NCI-H446 treated with DMSO at 0.1 percent for 48 hours (cell line): ENCODE measurements at places on chromosomes 6 and 20.

DNA sequence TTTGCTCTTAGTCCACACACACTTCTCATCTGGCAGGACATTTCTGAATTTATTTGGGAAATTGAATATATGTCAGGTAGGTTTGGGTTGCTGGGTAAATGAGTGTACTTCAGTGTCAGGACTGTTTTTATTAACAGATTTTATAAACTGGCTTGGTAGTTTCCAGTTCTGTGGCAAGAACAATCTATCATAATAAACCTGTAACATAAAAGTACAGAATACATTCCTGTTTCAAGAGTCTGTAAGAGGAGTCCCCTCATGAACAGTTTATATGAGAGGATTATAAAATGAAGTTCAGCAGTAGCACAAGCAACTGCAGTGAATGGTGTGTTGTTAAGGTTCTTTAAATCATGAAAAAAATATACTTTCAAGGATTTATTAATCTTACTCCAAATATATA lies 81.8 kb downstream of the LAMA2 start:
- DNase-seq, result no peak

- DNase-seq, result no peak
Measured at GRCh38 chr6:90144396-90144795, 152.2 kb downstream of the BACH2 start.

GRCh38 chr6:45727819-45728449 lies 287.7 kb downstream of the CLIC5 start:
- no peak for DNase-seq

GRCh38 chr20:2285193-2285592 lies 10.6 kb upstream of the TGM3 start:
- DNase-seq, result no peak

DNA sequence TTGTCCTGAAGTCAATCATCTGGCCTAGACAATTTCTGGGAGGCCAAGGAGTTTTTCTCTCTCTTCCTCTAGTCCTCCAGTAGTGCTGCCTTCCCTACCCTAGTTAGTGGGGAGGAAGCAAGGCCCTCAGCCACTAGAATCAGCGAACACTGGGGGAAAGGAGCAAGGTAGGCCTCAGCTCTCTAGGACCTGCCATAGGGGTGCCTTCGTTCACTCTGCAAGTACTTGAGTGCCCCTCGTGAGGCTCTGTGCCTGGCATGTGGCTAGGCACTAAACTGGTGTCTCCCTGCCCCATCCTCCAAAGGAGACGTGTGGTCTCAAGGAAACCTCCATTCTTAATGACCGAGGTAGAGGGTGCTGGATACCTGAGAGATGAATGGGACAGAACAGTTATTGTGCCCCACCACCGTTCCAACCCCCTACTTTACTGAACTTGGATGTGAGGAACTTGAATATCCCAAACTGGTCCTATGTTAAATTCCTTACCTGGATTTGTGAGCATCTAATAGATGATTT lies 1.1 kb downstream of the DEF6 start:
- DNase-seq, result no peak

GRCh38 chr6:129966125-129966524 lies 52.3 kb upstream of the L3MBTL3 start:
- no peak for DNase-seq

- no peak for DNase-seq
Measured at GRCh38 chr20:3398681-3399252, 8.7 kb downstream of the DNAAF9 start.

- DNase-seq, result no peak
Measured at GRCh38 chr6:131876545-131876944, 68.7 kb downstream of the ENPP1 start.

GRCh38 chr6:38170666-38171355 lies 351.3 kb downstream of the ZFAND3 start:
- DNase-seq, result no peak

DNA sequence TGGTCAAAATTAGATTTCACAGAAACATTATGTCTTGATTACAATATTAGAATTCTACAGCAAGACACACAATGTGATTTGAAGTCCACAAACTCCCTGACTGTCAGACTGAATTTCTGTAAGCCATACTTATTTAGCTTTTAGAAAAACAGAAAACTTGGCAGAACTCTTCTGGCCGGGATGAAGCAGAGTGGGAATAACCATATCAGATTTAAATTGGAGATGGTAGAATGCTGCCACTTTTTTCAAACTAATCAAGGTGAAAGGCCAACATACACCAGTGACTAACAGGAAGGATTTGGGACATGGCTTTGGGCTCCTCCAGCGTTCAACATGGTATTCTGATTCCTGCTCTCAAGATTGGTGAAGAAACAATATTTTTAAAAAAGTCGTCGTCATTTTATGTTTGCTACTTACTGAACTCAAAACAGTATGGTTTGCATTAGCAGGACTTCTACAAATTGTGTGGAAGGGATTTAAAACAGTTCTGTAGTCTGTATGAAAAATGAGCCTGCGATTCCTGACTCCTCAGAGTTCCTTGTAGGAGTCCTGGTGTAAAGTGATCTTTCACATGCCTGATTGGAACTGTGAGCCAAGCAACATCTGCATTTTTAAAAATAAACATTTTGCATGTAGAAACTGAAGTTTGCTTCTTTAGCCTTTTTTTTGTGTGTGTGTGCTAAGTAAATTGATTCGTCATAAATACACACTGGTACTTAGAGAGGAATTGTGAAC lies 297.9 kb upstream of the SOX4 start:
- no peak for DNase-seq

DNA sequence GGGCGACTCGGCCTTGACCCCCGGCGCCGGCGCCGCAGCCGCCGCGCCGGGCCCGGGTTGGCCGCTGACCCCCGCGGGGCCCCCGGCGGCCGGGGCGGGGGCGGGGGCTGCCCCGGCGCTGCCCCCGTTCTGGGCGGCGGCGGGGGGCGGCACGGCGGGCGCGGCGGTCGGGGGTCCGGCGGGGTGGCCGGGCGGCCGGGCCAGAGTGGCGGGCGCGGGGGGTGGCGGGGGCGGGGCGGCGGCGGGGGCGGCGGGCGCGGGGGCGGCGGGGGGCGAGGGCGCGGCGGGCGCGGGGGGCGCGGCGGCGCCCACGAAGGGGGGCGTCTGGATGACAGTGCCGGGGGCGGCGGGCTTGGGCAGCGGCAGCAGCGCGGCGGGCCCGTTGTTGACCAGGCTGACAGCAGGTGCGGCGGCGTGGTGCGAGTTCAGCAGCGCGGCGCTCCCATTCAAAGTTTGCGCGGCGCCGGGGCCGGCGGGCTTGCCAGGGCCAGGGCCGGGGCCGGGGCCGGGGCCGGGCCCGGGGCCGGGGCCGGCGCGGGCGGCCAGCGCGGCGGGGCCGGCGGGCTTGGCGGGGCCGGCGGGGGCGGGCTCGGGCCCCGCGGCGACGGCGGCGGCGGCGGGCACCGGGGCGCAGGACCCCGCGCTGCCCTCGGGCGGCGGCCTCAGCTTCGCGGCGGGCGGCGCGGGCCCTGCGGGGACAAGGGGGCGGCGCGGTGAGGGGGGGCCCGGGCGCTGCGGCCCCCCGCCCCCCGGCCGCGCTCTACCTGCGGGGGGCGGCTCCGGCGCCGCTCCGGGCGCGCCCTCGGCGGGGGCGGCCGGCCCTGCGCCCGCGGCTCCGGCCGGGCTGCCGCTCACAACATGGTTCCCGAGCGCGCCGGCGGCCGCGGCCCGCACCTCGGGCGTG lies 659 bp downstream of the TAF4 start:
- no peak for DNase-seq

DNA sequence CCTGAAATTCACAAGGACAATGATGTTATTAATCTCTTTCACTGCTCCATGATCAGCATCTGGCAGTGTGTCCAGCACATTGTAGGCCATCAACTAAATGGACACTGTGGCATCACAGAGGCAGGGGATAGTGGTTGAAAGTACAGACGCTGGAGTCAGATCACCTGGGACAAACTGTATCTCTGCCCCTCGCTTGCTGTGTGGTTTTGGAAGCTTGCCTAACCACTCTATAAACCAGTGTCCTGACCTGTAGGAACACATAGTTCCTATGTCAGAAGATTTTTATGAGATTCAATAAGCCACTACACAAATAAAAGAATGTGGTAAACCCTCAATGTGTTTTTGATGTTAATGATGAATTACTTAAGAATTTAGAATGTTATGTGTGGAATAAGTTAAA lies 219.3 kb upstream of the RNF217 start:
- no peak for DNase-seq

- DNase-seq, result no peak
Measured at GRCh38 chr20:31841928-31842327, 3.5 kb downstream of the FOXS1 start.

DNA sequence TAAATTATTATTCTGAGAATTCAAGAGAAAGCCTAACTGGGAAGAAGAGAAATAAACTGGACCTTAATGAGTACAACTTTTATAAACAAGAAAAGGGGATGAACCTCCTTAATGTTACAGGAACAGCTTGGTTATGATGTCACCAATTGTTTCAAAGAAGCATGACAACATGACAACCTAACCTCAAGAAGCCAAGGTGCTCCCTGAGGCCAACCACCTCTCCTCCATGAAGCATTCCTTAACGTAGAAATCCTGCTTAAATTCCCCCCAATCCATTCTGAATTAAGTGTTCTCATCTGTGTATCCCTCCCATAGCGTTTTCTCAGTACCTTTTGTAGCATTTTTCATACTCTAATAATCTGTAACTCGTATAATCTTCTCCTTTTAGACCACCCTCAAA lies 1.7 kb downstream of the HBS1L start:
- no peak for DNase-seq

- DNase-seq, result no peak
Measured at GRCh38 chr6:156582509-156582992, 194.6 kb upstream of the ARID1B start.

GRCh38 chr20:38945012-38945411 lies 17.1 kb upstream of the DHX35 start:
- DNase-seq, result no peak
